ENCODE measurements at places on chromosomes 12 and 14.

- peak; percentile 14 for DNase-seq
Observed at GRCh38 chr12:72264548-72265175, 7.5 kb upstream of the TRHDE start.

GRCh38 chr14:104510794-104511611 lies 68.6 kb upstream of the C14orf180 start:
- DNase-seq = no peak

DNA sequence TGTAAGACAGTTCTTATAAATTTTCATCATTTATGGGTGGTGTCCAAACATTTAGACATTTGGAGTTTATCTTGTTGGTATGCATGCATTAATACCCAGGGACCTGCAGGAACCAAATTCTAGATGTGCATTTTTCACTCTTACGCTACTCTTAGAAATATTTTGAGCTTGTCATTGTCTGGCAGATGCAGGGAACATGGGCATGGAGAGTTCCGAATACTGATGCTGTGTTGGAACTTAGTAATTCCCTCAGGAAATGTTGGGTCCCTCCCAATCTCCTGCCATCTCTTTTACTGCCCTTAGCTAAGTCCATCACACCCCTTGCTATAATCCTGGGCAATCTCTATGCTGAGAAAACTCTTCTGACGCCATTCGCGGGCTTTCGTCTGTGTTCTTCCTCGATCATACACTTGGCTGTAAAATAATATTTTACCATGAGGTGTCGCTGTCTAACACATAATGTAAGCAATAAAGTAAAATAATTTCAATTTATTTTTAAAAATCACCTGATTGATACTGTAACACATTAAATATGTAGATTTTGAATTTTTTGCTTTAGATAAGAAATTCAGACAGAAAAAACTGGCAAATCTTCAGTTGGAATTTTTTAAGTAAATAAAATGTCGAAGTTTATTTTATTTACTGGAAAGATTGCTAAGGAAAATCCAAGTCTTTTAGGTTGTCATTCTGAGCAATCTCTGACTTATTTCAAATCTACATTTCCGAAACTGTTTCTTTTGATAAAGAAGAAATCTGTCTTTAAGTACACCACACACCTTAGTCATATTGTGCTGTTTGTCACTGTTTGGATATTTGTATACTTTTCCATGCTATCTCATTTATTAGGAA lies 304.1 kb upstream of the SSTR1 start:
- DNase-seq = peak; percentile 48

GRCh38 chr14:105398726-105399465 lies 558 bp downstream of the TEX22 start:
- DNase-seq = peak; percentile 59

GRCh38 chr14:100885617-100886016 lies 17.9 kb downstream of the RTL1 start:
- no peak for DNase-seq
